ENCODE measurements at places on chromosomes 1 and 21.

DNA sequence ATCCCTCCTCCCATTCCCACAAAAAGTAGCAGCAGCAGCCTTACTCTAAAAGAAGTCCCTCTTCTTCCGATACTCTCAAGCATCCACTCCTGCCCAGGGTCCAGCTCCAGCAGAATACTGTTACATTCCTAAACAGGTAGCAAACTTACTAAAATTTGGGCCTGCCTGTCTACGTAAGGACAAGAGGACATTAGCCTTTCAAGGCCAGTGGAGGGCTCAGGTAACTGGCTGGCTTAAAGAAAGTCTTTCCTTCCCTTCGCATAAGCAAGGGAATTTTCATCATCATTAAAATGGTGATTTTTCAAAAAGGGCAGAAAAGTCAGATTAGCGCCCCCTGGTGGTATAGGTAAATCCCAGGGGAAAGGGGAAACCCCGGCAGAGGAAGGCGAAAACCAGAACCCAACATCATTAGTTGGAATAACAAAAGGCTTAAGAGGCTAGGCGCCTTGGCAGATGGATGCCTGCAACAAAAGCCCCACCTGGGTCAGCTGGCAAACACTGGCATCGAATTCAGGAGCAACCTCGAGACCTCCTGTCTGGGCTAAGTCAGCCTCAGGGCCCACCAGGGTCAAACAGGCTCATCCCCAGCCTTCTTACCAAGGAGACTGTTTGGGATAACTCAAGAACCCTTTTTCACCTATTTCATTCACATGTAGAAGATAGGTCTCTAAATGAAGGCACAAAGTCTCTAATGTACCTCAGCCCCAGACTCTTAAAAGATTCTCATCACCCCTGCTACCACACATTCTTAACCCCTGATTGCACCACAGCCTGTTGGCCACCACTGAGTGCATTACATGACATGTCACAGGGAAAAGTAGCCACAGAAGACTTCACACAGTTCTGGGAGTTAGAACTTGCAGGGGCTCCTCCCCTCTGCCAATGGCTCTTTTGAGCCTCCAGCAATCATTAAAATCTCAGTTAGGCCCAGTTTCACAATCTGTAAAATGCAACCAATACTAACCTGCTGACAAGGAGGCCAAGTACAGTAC, 36.7 kb downstream of the ERI3 start:
- DNase-seq, result peak; percentile 49

DNA sequence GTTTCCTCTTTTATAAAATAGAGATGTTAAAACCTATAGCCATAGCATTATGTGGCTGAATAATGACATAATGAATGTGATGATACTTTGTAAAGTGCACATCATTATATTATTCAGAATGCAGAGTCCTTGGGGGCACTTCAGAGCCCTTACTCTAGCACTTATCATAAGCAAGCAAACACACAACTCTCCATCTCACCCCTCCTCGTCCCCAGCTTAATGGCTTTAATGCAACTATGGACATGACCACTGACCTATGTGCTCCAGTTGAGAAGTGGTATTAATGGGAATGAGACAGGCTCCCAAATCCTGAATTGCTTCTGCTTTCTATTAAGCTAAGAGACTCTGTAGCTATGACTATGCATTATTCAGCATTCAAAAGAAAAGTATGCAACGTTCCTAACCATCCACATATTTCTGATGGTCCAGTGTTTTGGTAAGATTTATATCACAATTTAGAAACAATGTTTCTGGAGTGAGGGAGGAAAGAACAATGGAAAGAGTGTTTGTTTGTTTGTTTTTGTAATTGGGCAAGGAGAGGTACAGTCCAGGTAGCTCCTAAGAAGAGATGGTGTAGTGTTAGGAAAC, 194.0 kb upstream of the PLXNA2 start:
- DNase-seq, result no peak

DNA sequence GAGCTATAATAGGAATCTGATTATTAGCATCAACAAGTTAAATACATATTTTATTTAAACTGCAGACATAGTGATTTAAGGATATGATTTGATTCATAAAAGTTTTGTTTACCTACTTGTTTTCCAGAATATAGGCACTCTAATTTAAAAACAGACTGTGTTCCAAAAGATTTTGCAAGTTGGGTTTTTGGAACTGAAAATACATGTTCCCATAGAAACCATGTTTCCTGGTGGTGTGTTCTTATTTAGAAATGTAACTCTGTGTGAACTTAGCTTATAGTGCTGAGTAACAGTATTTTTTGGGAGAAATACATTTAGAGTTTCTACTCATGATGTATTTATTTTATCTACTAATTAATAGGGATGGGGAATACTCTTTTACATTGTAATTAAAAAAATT, 21.8 kb downstream of the USP25 start:
- DNase-seq, result no peak

GRCh38 chr1:23083714-23084480, 64.6 kb downstream of the KDM1A start:
- DNase-seq, result no peak

- DNase-seq, result no peak
These were observed 931.2 kb upstream of the B3GALT2 start for GRCh38 chr1:194117582-194117981.

- DNase-seq, result no peak
These were observed 84.2 kb downstream of the PCP4 start for GRCh38 chr21:39951183-39952101.

Measured in activated CD4-positive, alpha-beta T cell treated with anti-CD3 and anti-CD28 coated beads for 24 hours (primary cell).